ENCODE measurements at places on chromosomes 12 and 14.
A peak's percentile ranks its signal among the peaks of the same experiment; 100 is the strongest.

DNA sequence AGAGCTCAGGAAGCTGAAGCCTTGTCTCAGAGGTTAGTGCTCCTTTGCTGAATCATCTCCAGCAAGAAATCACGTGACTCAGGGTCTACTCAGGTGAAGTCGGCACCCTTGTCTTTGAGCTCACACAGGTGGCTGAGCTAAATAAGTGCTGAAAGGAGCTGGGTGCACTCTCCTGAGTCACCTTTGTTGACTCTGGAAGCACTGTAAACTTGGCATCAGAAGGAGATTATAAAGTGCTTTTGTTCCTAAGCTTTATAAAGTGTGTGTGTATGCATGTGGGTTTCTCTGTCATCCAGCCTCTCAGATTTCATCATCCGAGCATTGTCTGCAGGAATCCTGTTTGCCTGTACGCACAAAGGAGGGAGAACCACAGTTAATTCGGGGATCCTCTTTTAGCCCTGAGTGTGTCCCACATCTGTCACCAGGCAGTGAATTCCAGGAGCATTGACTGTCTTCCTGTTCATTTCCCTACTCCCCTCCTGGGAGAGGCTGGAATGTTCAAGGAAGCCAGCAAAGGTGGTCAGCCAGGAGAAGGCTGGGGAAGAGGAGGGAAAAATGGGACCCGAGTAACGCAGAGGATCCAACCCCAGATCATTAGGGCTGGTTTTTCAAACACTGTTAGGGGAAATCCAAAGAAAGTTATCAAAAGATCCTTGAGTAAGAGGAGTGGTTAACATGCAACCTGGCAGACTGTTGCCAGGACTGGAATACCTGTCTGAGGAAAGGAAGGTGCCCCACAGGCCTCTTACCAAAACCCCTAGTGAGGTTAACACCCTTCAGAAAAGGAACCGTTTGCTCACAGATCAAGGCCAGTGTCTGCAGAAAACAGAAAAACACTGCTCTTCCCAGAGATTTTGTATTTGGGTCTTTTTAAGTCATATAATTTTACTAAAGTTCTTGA, 157.5 kb upstream of the HIF1A start:
- peak; percentile 34 for DNase-seq

GRCh38 chr12:3419558-3419957, 71.4 kb upstream of the PRMT8 start:
- DNase-seq = no peak

DNA sequence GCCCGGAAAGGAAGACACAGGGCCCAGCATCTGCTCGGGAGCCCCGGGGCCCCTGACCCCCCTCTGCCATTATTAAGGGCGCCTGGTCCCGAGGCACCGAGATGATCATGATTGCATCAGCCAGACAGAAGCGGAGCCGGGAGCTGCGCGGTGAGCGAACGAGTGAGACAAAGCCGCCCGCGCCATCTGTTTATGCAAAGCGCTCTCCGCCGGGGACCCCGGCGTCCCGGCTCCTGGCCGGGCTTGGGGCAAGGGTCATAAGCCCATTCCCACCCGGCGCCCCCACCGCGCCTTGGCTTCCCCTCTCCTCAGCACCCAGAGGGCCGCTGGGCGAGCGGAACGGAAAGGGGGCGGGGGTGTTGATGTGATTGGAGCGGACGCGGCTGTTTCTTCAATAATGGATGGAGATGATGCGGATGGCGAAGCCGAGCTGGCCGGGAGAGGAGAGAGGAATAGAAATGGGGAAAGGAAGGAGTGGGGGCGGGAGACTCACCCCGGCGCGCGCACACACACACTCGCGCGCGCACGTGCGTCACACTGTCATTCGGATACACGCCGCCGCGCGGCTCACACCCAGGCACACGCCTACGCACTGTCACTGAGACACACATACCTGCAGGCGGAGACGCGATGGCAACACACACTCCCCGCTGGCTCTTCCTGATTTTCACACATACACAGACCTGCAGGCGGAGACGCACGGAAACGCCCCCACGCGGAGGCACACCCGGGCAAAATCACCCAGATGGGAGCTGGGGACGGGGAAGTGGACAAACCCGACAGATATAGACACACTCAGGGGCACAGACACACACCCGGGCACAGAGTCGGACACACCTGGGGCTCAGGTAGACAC, 10.7 kb downstream of the STAC3 start:
- DNase-seq = peak; percentile 72

- no peak for DNase-seq
Measured at GRCh38 chr12:26668230-26668629, 164.8 kb downstream of the ITPR2 start.

DNA sequence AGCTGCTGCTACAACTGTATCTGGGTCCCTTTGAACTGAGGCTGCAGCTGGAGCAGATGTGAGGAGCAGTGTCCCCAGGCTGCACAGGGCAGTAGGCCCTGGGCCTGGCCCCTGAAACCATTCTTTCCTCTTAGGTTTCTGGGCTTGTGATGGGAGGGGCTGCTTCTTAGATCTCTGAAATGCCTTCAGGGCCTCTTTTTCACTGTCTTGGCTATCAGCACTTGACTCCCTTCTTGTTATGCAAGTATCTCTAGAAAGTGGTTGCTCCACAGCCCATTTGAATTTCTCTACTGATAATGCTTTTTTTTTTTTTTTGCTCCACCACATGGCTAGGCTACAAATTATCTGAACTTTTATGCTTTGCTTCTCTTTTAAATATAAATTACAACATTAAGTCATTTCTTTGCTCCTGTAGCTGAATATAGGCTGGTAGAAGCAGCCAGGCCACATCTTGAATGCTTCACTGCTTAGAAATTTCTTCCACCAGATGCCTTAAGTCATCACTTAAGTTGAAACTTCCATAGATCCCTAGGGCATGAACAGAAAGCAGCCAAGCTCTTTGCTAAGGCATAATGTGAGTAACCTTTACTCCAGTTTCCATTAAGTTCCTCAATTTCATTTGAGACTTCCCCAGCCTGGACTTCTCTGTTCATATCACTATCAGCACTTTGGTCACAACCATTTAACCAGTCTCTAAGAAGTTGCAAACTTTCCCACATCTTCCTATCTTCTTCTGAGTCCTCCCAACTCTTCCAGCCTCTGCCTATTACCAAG, 41.1 kb downstream of the ACSM4 start:
- no peak for DNase-seq

GRCh38 chr14:95025941-95026340, 131.4 kb downstream of the DICER1 start:
- no peak for DNase-seq

- DNase-seq = no peak
Measured at GRCh38 chr12:56241424-56242303, 11.8 kb downstream of the SLC39A5 start.

GRCh38 chr12:52362118-52362726, 5.1 kb downstream of the KRT85 start:
- no peak for DNase-seq

- no peak for DNase-seq
Measured at GRCh38 chr14:102930753-102931579, 8.5 kb downstream of the AMN start.

DNA sequence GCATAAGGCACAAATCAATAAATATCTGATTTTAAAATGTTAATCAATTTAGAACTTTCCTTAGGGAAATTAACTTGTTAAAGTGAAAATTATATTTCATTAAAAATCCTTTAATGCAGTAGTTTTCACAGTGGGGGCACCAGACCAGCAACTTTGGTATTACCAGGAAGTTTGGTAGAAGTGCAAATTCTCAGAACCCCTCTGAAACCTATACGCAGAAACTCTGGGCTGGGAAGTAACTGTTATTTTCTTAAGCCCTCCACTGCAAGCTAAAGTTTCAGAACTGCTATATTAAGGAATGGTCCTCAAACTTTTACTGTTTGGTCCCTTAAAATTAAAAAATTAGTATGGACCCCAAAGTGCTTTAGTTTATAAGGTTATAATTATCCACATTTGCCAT, 35.7 kb downstream of the GNPTAB start:
- no peak for DNase-seq

- no peak for DNase-seq
Measured at GRCh38 chr14:84453307-84453950, 1076.5 kb upstream of the FLRT2 start.

DNA sequence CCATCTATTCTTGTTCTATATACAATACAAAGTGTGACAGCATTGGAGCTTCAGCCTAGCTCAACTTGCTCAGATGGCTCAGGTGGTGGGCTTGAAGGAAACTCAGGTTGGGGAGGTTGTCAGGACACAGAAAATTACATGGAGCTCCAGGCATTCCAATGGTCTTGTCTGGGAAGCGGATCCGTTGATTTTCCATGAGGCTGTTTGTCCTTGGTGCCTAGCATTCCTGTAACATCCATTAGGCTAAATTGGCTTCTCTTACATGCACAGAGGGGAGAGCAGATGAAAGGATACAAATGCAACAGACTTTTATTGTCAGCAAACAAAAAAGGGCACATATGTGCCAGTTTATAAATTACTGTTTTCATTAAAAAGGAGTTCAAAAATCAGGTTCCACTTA, 75.5 kb upstream of the OTX2 start:
- no peak for DNase-seq

- no peak for DNase-seq
Measured at GRCh38 chr12:121239351-121240061, 29.6 kb downstream of the P2RX4 start.

DNA sequence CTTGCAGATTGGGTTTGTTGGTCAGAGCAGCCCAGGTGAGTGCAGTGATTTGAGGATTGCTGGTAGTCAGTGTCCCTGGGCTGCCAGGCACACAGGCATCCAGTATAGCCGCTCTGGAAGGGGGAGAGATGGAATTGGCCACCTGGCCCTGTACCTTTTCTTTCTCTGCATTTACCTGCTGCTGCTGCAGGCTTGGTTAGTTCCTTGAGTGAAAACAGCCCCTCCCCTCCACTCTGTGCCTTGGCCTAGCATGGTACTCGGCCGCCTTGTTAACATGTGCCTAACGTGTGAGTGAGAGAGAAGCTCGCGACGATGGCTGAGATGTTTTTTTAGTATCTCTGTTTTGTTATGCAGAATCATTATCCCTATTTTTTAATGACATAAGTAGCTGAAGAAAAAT, 49.3 kb upstream of the AMN start:
- no peak for DNase-seq

GRCh38 chr12:92357584-92358261, 212.1 kb upstream of the BTG1 start:
- DNase-seq = no peak

DNA sequence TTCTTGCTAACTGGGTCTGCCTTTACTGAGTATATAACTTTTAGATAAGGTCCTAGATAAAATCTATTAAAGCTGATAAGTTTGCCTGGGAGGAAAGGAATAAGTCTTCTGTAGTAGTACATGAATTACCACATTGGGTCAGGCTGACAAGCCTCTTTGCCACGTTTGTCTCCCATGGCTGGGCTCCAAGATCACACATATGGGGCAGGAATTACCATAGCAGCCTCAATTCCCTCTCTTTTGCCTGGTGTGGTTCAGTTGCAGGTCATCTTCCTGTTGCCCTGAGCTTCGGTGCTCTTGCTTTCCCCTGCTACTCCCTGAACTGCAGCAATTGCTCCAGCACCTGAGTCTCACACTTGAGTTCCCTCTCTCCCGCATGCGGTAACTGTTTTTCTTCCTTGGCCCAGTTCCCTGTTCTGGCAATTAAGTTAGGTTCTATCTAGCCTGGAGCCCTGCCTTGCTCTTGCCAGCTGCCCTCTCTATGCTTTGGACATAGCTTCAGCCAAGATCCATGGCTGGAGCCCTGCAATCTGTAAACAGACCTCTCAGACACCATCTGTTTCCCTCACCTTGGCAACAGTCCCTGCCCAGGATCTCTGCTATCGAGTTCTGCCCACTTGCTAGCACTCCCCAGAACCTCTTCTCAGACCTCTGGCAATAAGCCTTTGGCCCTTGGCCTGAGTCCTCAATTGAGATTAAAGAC, 5.8 kb upstream of the GLT8D2 start:
- no peak for DNase-seq

DNA sequence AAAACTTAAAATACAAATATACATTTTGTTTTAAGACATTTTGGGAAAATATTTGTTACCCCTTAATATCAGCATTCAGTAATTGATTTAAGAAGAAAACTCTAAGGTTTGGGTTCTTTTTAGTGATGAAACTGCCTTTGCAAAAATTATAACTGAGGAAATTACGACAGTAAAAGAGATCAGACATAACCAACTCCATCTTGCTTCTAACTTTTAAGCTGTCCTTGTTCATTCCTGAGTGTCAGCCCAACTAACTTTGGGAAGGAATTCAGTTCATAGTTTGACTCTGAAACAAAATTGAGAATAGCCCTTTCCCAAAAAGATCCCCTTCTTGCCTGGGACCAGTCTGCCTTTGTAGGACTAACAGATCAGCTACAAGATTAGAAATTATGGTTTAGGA, 93.0 kb downstream of the TMTC1 start:
- DNase-seq = no peak

DNA sequence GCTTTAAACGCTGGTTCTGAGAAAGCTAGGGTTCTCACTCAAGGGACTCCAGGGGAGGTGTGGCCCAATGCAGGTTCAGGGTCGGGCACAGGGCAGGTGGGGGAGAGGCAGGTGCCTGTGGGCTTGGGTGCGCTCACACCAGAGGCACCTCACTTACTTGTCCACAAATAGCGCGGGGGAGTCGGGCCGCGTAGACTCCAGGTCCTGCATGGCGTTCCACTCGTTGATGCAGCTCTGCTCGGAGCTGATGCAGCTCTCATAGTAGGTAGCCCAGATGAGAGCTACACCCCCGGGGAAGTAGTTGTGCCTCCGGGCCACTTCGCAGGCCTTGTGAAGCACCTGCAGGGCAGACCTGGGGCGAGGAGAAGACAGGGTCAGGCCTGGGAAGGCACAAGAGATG, 49.9 kb downstream of the SSH1 start:
- DNase-seq = no peak

DNA sequence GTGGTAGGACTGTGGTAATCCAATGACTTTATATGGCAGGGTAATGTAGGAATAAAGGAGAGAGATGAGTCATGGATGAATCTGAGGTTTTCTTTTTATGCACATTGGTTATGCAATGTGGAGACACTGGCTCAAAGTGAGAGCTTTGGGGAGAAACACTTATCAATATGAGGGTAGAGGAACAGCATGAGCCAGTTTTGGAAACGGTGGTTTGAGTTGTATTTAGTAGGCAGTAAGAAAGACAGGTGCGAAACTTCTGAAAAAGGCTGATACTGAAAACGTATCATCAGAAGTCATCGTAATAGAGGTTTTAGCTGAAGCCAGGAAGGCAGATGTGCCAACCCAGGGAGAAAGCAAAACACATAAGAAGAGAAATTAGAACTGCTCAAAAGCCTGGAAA, 854.8 kb upstream of the SEL1L start:
- no peak for DNase-seq

- no peak for DNase-seq
Measured at GRCh38 chr14:25557466-25557865, 507.5 kb upstream of the STXBP6 start.

- peak; percentile 93 for DNase-seq
Measured at GRCh38 chr12:57078519-57079404, at the start of gene NEMP1. NEMP1 (minus strand) TSS chr12:57078791; CDS start chr12:57078745, 46 bp downstream.
